ENCODE measurements at places on chromosomes 6 and 20.

DNA sequence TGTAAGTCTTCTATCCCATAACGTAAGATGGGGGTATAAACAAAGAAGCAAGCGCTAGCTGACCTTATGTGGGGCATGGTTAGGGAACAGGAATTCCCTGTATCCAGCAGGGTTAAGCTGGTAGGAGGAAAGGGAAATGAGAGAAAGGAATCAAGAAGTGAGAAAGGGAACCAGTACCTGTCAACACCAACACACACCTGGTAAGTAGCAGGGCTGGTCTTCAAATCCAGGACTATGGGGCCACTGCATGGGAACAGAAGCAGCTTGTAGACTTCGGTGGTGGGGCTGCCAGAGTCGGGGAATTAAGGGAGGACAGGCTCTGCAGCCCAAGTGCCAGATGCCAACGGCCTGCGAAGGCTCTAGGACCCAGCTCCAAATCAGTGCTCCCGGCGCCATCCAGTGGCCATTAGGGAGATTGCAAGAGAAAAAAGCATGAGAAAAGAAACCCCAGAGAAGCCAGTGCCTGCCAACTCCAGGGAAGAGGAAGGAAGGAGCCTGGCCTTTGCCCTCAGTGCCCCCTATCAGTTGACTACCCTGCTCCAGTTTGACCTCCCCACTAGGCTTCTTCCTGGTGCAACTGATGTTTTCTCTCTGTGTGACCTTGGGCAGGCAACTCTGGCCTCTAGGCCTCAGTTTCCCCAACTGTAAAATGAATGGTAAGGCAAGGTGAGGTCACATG is 15.8 kb upstream of the RBPJL start:
- peak; percentile 61 for DNase-seq

DNA sequence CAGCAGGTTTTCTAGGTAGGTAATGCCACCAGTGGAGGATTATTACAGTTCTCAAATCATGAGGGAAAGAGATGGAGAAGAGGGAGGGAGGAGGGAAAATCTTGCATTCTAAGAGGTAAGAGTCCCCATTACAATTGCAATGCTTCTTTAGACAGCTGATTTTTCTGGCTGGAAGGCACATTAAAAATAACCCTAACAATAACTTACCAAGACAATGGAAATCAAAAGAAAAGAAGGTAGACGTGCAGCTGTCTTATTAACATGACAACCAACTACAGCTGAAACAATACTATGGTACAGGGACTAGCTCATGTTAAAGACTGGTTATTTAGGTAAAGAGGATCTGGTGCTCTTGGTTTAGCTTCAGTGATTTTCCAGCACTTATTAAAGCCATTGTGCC is 24.6 kb downstream of the MCUR1 start:
- DNase-seq = no peak

- no peak for DNase-seq
Observed at GRCh38 chr6:134437376-134437775, 119.5 kb upstream of the SGK1 start.

DNA sequence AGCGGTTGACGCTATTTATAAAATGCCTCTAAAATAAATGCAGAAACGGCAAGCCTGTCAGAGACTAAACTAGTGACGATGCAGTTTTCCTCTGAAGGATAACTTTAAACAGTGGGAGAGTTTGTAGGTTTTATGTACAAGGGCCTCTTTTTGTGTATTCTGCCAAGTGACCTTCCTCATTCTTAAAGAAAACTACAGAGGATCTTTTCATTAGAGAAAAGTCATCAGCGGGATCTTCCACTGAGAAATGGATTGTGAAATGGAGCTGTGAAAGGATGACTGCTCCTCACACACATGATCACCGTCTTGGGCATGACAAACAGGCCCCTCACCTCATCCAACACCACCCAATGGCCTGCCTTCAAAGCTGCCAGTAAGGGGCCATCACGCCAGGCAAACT is 89.0 kb upstream of the LYRM2 start:
- no peak for DNase-seq

DNA sequence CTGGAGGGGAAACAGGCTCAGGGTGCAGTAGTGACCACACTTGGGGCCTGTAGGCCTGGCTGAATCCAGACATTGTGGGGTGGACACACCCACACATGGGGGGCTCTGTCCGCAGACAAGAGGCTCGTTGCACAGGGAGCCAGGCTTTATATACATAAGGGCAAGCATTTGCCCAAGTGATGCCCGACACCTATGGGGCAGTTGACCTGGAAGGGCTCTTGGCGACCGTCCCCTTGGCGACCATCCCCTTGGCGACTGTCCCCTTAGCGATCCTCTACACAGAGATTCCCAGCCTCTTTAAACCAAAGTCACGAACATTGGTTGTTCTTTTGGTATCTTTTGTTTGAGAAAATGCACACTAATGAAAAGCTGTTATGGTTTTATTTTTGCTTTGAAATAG is 2.7 kb downstream of the TOX2 start:
- DNase-seq = no peak

GRCh38 chr6:138498629-138499302 is 528 bp downstream of the NHSL1 start:
- DNase-seq = no peak

GRCh38 chr6:20061952-20062351 is 150.3 kb downstream of the MBOAT1 start:
- no peak for DNase-seq

DNA sequence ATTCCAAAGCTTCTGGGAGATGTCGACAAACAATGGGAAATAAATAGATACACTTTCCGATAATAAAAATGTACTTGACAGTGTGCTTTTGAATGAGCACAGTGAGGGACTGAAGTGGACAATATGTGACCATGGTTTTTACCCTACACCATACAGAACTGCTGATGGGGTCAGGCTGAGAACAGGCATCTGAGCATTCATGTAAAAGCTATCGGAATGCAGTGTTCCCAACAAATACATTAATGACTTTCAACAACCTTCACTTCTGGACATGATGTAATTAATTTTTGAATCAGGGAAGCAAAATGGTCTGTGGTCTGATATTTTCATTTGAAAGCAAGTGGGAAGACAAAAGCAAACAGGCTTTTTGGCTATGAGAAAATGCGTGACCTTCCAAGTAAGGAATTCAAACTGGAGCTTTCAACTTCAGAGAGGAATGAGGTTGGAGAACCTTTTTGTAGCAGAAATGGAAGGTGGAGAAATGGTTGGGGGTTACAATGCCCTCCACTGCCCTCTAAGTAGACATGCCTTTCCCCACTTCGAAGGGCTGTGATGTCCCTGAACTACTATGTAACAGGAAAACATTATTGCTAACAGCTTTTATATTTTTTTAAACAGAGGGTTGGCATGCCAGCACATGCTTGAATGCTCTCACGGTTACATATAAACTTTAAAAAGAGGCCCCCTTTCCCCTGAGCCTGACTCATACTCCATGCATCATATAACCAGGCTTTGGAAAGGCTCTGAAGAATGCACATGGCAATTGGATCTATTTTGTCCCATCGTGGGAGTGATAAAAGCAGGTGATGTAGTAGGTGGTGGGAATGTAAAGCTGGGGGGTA is 203.5 kb upstream of the CITED2 start:
- no peak for DNase-seq

DNA sequence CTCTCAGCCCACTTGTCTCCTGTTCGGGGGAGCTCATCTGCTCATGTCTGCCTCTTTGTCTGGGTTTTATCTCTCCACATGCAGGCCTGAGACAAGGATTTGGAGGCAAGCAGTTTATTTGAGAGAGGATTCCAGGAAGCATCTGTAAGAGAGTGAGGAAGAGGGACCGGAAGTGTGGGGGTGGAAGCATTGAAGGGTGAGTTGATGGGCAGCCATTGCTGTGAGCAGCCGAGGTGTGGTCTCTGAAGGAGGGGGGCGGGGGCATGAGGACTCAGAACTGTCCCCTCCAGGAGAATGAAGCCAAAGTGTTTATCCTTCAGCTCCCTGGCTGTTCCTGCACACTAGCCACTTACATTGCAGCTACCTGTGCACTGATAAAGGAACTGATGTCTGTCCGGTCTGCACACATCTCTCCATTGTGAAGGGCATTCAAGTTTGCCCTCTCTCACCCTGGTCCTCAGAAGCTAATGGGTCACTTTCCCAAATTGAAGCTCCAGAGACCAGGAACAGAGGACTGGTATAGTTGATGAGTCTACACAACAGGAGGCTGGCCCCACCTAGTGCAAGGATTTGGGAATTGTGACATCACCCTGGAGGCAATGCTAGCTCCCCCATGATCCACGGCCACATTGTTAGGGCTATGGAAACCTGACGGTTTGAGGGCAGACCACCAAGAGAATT is 100.5 kb upstream of the FOXA2 start:
- no peak for DNase-seq

- DNase-seq = no peak
Observed at GRCh38 chr6:134299236-134299635, 18.7 kb downstream of the SGK1 start.

DNA sequence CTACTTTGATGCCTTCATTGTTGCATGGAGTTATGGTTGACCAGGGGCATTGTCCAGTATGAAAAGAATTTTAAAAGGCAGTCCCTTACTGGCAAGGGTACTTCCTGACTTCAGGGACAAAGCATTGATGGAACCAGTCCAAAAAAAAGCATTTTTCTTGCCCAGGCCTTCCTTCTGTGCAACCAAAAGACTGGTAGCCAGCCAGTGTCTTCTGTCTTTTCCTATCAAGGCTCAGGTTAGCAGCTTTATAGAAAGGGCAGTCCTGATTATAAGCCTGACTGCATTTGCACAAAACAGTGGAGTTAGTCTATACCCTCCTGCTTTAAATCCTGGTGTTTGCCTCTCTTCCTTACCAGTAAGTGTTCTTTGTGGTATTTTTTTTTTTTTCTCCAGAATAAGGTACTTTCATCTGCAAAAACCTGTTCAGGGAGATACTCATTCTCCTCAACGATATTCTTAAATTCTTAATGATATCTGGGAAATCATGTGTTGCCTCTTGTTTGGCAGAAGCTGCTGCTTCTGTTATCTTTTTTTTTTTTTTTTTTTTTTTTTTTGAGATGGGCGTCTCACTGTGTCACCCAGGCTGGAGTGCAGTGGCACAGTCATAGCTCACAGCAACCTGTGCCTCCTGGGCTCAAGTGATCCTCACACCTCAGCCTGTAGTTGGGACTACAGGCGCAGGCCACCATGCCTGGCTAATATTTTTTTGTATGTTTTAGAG is 33.9 kb downstream of the SCAF8 start:
- no peak for DNase-seq

- no peak for DNase-seq
Observed at GRCh38 chr20:41738604-41739206, 120.5 kb upstream of the CHD6 start.

GRCh38 chr20:24917797-24918578 is 31.1 kb upstream of the CST7 start:
- peak; percentile 9 for DNase-seq

- no peak for DNase-seq
Observed at GRCh38 chr6:98131290-98131990, 702.9 kb upstream of the POU3F2 start.

DNA sequence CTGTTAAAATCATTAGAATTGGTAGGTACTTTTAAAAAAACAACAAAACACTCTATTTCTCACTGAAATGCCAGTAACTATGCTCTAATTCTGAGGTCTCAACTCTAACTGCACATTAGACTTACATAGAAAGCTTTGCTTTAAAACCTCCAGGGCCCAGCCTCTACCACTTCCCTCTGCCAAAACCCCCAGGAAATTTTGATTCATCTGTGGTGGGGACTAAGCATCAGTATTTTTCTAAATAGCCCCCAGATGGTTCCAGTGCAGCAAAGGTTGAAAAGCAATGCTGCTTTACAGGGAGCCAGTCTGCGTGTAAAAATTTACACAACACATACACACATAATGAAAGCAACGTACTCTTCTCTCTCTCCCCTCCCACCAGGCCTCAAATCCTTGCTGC is 3.8 kb downstream of the TBC1D32 start:
- DNase-seq = no peak

DNA sequence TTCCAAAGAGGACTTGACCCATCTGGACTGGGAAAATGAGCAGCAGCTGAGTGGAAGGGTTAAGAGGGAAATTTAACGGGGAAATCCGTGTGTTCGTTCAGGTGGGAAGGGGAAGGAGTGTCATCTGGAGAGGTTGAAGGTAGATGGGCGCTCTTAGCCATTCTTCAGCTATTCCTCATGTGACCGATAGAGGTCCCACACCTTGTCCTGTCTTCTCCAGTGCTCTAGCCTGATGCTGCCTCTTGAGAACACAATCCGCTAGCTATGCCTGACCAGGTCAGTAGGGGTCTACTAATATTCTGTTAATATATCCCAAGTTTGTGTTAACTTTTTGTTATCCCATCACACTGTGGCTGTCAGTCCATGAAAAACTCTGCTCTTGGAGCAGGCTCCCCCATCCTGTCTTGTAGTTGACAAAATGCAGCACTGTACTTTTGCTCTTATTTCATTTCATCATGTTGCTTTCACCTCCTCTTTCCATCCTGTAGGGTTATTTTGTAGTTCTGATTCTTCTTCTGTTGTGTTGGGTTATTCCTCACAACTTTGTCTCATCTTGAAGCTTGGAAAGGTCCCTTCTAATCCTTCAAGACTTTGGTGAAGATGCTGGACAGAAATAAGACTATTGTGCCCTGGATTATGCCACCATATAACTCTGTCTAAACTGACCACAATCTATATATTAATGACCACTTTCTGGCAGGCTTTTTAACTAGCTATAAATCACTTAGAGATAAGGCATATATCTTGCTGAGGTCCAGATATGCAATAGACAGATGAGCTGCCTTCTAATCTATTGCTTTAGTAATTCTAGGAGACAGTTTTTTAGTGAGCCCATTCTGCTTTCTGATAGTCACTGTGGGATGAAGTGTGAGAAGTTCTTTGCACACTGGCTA is 123.4 kb upstream of the SUPT3H start:
- no peak for DNase-seq

DNA sequence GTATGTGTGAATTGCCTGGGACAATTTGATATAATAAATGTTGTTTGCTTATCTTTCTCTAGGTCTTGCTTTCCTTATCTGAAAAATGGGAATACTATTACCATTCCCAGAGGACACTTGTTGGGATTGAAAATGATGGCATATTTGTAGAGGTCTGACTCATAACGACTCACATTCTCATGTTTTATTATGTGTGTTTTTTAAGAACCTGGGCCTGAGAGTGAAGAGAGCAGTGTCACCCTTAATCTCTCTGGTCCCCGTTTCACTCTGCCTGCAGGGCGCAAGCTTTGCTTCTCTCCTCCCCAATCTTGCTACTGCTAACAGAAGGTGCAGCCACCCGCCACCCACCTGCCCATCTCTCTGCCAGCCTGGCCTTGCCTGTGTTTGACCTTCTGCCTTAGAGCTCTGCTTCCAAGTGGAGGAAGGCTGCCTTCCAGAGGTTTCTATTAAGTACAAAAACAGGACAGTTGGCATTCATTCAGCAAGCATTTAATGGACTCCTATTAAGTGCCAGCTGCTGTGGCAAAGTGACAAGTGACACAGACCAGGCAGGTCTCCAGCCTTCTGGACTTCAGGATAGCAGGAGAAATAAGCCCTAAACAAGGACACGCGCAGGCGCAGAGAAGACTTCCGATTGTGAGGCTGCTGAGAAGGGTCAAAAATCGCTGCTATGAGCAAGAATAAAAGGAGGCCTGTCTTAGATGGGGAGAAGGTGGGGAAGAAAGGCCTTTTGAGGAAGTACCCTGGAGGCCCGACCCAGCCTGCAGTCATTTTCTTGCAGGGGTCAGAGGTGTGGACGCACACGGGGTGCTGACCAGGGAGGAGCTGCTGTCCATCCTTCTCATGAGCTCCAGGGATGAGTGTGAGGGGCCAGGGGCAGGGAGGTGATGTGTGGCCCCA is 112.5 kb downstream of the JPH2 start:
- no peak for DNase-seq
